ENCODE measurements at places on chromosomes 12 and 14.

GRCh38 chr12:47032644-47033043 is 46.8 kb upstream of the PCED1B start:
- DNase-seq = no peak

DNA sequence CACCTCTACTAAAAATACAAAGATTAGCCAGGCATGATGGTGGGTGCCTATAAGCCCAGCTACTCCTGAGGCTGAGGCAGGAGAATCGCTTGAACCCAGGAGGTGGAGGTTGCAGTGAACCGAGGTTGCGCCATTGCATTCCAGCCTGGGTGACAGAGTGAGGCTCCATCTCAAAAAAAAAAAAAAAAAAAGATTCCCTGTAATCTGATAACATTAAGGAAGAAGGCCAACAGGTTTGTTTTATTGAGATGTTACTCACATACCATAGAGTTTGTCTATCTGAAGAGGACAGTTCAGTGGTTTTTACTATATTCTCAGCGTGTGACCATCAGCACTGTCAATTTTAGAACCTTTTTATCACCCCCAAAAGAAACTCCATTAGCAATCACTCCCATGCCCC is 37.5 kb downstream of the TSPAN9 start:
- no peak for DNase-seq

DNA sequence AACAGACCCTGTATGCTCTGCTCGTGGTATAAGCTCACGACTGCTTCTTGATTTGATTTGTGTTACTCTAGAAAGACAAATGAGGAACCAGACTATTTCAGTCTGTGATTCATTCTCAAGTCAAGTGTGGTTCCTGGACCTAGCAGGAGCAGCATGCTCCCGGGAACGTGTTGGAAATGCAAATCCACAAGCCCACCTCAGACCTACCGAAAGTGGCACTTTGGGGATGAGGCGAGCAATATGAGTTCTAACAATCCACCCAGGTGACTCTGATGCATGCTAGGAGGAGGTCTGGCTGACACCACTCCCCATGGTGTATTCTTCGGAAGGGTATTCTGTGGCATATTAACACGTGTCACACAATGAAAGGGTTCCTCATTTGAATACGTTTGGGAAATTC is 59.5 kb upstream of the TMX1 start:
- no peak for DNase-seq

- DNase-seq = peak; percentile 82
These were observed 2.1 kb downstream of the MAP1LC3B2 start for GRCh38 chr12:116561181-116561821.

- DNase-seq = no peak
These were observed 52.3 kb downstream of the VEZT start for GRCh38 chr12:95269892-95270291.

- no peak for DNase-seq
These were observed 525.8 kb upstream of the FBXO33 start for GRCh38 chr14:39957987-39958386.

GRCh38 chr14:64212666-64213065 is 81.5 kb downstream of the ESR2 start:
- DNase-seq = no peak

- DNase-seq = no peak
These were observed 74.2 kb downstream of the ARF6 start for GRCh38 chr14:49966971-49967630.

GRCh38 chr14:75835156-75835725 is 146.6 kb downstream of the TGFB3 start:
- DNase-seq = no peak

DNA sequence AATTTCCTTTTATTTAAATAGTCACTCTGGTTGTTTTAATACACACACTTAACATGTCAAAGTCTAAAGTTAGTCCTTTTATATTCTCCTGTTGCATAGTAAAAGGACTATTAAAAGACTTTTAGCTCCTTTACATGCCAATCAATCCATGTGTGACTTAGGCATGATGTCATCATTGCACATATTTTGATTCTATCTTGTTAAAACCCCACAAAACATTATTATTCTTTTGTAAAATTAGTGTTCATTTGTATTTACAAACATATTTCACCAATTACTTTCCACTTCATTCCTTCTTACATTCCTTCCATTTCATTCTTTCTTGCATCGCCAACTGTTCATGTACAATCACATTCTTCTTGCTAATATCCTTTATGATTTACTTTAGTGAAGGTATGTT is 39.6 kb downstream of the TC2N start:
- no peak for DNase-seq

DNA sequence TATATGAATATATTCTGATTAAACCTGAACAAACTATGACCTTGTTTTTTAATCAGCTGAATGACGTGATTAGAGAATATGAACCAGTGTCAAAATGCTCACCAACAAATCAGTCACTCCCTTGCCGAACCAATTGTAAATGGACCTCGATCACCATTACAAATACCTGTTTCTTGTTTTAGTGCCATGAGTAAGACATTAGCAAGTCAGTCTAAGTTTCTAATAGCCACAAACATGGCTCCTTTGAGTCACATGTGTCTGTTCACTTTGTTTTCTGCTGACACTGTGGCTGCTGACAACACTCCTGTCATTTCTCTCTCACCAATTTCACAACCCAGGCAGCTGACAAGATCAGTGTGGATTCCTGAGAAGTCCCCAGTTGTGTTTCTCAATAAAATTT is 286.2 kb upstream of the MDGA2 start:
- DNase-seq = no peak

DNA sequence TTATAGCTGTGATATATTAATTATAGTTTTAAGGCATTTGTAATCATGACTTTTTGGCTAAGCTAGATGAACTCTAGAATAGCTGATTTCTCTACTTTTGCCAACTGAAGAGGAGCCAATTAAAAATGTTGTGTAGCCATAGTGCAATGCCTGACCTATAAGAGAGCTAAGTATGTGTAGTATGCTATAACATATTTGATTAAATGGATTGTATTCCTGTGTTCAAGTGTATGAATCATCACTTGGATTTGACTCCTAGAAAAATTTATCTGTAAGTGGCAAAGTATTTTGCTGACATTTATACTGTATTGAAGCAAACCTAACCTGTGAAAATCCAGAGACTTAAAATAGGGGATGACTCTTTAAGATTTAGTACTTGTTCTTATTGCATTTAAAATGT is 34.2 kb downstream of the PCNX4 start:
- no peak for DNase-seq

DNA sequence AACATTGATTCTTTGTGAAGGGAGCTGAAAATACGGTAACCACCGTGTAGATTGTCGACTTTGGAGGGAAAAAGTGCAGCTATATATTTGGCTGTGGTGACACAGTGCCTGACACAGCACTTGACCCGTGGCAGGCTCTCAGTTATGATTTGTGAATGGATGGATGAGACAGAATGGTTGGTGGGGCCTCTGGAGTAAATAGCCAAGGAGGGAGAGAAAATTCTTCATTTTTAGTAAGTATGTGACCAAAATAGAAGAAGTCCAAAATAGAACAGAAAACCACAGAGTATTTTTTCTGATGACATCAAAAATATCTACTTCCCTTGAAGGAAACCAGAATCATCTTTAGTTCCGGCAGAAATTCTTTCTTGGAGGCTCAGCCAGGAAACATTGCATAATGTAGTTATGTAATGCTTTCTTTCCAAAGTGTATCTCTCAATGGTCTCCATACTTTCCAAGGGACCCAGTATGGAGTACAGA is 82.0 kb upstream of the WSCD2 start:
- DNase-seq = no peak

GRCh38 chr12:20368114-20368650 is at the start of gene PDE3A:
Gene PDE3A, plus strand, starts transcription at chr12:20368537. Its CDS starts 748 bp downstream, at chr12:20369285.
- peak; percentile 33 for DNase-seq

DNA sequence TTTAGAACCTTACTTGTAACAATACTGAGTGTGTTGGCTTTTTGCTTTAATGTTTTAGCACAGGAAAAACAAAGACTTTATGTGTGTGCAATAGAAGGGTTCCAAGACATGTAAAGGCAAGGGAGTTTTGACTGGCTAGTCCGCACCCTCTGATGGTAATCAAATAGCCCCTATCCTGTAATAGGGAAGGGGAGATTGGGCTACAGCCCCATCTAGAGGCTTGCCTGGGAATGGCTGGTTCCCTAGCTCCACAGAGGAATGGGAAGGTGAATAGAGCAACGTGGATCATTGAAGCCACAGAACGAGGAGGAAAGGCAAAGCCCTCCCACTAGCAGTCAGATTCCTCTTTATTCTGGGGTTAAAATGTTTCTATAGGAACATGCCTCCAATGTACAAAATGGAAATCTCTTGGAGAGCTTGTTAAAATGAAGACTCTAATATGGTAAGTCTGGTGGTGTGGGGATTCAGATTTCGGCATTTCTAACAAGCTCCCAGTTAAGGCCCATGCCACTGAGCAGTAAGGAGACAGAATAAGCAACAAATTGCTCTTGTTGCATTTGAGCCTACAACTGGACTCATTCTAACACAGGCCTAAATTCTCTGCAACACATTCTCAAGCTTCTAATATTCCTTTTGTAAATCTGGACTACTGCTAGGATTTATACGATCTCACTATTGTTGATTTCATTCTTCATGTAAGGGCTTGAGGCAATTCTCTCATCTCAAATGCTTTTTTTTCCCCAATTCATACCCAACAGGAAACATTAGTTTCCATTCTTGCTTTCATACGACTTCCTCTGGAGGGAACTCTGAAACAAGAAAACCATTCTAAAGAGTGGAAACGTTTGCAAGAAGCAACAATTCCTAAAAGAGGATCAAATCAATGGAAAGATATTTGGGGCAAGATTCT is 57.1 kb downstream of the NIN start:
- peak; percentile 14 for DNase-seq

GRCh38 chr14:32657081-32657480 is 281.6 kb upstream of the NPAS3 start:
- no peak for DNase-seq

GRCh38 chr14:87705439-87705896 is 287.5 kb downstream of the GALC start:
- DNase-seq = no peak

GRCh38 chr12:2640281-2640680 is 154.5 kb upstream of the FKBP4 start:
- no peak for DNase-seq

GRCh38 chr12:114678028-114678427 is 5.9 kb downstream of the TBX3 start:
- DNase-seq = no peak

DNA sequence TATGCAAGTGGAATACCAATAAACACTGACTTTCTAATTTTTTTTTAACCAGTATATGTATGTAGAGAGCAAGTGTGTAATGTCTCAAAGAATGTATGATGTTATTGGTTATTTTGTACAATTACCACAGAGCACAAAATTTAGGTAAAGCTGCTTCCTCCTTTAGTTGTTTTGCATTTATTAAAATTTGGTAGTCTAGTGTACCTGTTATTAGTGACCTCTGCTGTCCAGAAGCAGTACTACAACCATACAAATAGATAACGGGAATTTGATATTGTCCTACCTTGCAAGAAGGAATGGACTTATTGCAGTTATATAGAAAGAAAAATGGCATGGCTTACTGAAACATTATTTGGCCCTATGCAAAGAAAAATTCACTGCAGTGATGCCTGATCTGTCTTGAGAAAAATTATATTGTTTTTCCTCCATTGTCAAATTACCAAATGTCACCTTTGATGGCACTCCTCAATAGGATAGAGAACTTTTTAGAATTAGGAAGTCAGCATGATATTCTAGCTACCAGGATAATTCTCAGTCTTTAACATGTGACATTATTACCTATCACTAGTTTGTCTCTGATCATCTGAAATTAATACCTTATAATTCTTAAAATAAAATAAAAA is 153.9 kb upstream of the RMST start:
- peak; percentile 37 for DNase-seq

GRCh38 chr12:120079411-120080400 is 36.8 kb downstream of the RAB35 start:
- no peak for DNase-seq

DNA sequence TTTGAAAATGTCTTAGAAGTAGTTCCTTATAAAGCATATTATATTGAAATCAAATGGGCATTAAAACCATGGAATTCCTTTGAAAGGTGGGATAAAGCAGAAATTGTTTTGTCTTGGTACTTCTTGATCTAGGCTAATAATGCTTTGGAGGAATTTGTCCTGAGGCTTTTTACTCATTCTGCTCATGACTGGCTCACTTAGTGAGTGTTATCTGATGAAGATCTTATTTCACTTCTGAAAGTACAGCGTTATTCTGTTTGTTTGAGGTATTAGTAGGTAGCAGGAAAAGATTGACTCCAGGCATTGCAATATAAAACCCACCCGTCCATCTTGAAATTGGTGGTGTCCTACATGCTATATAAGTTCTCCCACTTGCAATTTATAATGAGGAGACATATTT is 5.5 kb downstream of the C12orf71 start:
- no peak for DNase-seq

- no peak for DNase-seq
These were observed 16.9 kb upstream of the FAM222A start for GRCh38 chr12:109696485-109697269.

GRCh38 chr14:51789596-51789995 is 70.8 kb upstream of the GNG2 start:
- DNase-seq = no peak

GRCh38 chr12:19110221-19110940 is 19.2 kb upstream of the PLEKHA5 start:
- no peak for DNase-seq

DNA sequence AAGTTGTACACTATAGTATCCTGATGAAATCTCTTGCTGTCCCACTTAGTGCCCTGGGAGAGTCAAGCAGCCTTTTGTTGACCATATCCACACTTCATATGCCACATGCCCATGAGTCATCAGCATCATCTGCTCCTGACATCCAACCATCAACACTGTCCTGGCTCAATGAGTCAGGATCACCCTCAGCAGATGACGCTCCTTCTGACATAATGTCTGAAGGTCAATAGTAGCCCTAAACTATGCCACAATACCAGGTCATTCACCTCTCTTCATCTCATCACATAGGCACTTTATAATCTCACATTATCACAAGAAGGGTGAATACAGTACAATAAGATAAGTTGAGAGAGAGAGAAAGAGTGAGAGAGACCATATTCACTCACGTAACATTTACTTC is 369.0 kb upstream of the FAR2 start:
- DNase-seq = no peak

DNA sequence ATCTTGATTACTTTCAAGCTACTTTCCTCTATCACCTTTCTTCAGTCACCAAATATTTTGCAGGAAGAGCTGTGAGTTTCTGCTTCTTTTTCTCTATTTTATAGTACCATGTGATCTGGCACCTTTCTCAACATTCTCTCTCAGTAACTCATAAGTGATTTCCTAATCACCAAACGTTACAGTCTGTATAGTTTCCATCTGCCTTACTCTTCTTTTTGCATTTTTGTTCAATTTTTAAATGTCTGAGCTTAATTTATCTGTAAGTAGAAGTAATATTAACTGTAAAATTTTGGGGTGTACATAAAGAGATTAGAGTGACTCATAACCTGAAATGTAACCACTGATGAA is 422.1 kb upstream of the SYT1 start:
- no peak for DNase-seq

DNA sequence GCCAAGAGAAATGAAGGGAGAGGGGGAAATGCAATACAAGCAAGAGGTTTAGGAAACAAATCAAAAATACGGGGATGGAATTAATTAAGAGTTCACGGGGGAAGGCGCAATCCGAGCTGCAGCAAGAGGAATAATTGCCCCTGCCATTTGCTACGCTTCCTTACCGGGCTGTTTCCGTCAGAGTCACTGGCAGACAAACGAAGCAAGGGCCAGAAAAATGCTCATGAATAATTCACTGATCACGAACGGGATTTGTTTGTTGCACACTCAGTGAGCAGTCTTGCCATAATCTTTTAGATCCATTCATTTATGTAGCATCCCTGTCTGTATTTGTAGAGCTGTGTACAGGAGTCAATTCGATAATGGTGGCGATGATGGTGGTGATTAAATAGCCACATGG is 39.0 kb downstream of the PLXNC1 start:
- no peak for DNase-seq
